Aorta (tissue), 5 donors: ENCODE measurements at places on chromosomes 3 and 15.
A peak's percentile ranks its signal among the peaks of the same experiment; 100 is the strongest.

DNA sequence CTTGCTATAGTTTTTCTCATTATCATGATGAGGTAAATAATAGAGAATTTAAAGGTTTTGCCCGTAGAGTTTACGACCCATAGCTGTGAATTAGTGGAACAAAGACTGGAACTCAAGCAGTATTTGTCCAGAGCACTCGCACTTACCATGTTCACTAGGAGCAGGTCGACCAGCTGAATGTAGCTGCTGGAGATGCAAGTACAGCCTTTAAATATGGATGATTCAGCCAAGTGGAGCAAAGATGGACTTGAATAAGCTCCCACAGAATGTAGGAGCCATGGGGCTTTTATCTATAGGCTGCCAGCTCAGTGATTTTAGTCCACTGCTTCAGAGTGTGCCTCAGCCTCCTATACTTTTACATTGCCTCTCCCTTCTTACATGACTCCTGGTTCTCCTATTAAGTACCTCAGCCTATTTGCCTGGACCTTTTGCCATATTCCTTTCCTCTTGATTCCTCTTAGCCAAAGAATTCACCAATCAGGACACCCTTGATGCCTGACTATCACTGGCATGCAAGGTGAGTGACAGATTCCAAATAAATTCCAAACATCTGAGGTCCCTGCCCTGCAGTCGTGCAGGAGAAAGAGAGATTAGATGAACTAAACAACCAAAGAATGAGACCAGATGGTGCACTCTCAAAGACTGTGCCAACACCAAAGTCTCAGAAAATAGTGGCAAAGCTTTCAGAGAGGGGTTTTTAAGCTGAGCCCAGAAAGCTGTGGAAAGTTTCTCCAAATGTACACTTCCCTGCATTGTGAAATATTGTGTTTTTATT is 3.9 kb downstream of the MKRN3 start:
- H3K36me3 ChIP-seq: no peaks in the 10 kb centered on the region
- H3K4me1 ChIP-seq: no peaks in the 10 kb centered on the region
- H3K27me3 ChIP-seq: no peaks in the 10 kb centered on the region
- H3K27ac ChIP-seq: no peak overlapping the region
- H3K4me3 ChIP-seq: no peak overlapping the region

DNA sequence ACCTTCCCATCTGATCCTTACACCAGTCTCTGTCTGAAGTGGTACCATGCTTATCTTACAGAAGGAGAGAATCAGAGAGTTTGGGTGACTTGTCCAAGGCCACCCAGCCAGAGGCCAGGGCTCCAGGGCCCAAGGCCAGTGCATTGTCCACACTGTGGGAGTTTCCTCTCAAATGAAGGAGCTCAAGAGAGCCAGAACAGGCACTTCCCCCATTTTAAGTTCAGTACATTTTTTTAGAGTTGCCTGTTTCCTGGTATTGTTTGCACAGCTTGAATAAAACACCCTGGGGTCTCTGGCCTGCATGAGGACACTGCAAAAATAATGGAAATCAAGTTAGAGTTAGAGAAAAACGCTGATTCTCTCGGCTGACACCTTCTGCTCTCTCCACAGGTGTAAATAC is 284.0 kb downstream of the SQOR start:
- H3K36me3 ChIP-seq: no peaks in the 10 kb centered on the region
- no peak overlapping the region for H3K27ac ChIP-seq
- no peak for DNase-seq
- no peaks in the 10 kb centered on the region for H3K4me1 ChIP-seq
- H3K27me3 ChIP-seq: no peaks in the 10 kb centered on the region

DNA sequence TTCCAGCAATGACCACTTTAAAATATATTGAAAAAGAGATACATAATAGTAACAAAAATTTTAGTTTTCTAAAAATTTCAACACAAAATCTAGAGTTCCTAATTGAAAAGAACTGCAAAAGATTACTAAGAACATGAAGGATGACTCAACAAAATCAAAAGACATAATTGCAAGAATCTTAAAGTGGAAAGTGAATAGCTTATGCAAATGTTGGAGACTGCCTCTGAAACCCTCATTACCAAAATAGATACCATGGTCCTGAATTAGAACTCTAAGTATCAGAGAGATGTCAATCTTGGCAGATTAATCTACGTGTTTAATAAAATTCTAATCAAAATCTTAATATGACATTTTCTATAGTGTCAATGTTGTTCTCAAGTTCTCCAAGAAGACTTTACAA is 60.7 kb upstream of the SGO1 start:
- H3K4me1 ChIP-seq: no peaks in the 10 kb centered on the region
- DNase-seq: no peak
- no peak overlapping the region for H3K4me3 ChIP-seq
- no peaks in the 10 kb centered on the region for H3K27me3 ChIP-seq
- no peak overlapping the region for H3K27ac ChIP-seq

DNA sequence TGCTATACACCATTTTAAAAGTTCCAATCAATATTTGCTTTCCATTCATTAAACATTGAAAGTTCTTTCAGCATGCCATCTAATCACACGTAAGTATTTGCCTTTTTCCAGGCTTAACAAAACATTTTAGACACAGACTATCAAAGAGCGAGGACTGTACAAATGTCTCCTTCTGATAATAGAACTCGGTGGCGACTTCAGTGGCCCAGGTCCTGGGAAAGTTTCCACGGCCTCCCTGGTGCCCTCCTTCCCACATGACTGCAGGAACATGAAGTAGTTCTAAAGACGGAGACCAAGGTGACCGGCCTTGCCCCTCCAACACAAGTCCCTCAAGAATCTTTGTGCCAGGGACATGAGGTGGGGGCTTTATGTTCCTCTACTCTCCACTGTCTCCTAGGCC is 174.6 kb upstream of the KBTBD8 start:
- H3K36me3 ChIP-seq: no peaks in the 10 kb centered on the region
- H3K4me3 ChIP-seq: no peak overlapping the region
- no peak for DNase-seq

DNA sequence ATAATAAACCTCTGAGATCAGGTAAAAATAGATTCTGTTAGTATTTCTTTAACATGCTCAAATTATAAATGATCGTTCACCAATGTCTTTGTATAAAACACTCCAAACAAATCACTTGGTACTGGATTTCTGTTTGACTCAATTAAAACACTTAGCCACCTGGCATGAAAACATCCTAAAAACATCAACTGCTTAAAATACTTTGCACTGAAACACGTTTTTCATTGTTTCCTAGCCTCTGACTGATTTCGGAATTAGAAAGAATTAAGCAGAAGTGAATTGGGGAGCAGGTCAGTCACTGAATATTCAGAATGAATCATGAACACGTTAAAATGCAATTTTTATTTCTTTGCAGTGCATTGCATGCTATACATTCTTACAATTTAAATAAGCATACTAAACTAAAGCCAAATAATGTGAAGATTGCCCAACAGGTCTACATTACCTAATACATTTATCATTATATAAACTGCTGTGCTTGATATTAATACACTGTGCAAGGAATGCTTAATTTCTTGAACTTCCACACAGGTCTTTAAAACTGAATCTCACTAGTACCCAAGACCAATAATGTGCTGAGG is 1.6 kb downstream of the THRB start:
- no peak overlapping the region for H3K27ac ChIP-seq
- H3K4me3 ChIP-seq: peak overlapping the region; percentile 78
- peaks cover 12% of the 10 kb centered on the region for H3K4me1 ChIP-seq
- no peak for DNase-seq
- H3K27me3 ChIP-seq: no peaks in the 10 kb centered on the region

DNA sequence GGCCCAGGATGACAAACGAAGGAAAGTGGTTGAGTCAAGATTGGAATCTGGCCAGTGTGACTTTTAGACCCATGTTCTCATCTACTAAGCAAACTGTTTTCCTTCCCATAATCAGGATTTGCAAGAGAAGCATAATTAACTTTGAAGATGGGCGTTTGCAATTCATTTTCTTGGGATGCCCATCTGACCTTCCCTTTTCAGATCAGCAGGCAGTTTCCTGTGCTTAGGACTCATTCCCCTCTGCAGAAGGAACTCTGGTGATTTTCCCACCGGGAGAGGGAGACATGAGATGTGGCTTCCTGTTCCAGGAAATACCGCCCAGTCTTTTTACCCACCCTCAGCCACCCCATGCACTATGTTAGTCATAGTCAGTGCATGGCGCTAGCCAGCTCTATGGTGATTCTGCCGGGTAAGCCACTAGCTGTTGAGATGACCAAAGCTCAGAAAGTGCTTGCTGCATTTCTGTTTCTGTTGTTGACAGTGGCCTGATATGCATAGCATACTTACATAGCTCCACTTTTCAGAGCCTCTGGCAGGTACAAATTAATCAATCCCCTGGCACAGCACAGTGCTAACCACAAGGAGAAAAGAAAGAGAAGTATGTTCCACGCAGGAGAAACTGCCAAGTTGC is 129.4 kb downstream of the VGLL4 start:
- peaks cover 9% of the 10 kb centered on the region for H3K4me1 ChIP-seq
- peak; percentile 82 for DNase-seq
- no peak overlapping the region for H3K4me3 ChIP-seq
- H3K27ac ChIP-seq: peak overlapping the region; percentile 49
- no peaks in the 10 kb centered on the region for H3K27me3 ChIP-seq
- H3K36me3 ChIP-seq: no peaks in the 10 kb centered on the region

DNA sequence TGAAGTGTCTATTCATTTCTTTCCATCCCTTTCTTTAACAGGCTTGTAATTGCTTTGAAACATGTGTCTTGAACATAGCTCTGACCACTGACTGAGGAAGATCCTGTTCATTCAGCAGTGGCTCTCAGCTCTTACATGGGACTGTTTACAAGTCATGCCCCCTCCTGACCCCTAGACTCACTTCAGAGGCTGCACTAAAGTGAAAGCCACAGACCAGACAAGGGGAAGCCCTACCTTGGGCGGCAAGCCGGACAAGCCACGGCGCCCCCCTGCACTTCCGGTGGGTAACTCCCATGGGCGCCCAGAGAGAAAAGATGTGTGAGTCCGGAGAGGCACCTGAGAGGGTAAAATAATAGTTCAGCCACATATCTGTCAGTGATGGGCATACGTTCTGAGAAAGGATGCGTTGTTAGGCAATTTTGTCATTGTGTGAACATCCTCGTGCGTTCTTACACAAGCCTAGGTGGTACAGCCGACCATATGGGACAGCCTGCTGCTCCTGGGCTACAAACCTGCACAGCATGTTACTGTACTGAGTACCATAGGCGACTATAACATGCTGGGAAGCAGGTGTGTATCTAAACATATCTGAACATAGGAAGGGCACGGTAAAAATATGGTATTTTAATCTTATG is 116.2 kb downstream of the CHSY1 start:
- no peaks in the 10 kb centered on the region for H3K36me3 ChIP-seq
- H3K4me3 ChIP-seq: no peak overlapping the region
- DNase-seq: peak; percentile 25
- no peaks in the 10 kb centered on the region for H3K4me1 ChIP-seq

DNA sequence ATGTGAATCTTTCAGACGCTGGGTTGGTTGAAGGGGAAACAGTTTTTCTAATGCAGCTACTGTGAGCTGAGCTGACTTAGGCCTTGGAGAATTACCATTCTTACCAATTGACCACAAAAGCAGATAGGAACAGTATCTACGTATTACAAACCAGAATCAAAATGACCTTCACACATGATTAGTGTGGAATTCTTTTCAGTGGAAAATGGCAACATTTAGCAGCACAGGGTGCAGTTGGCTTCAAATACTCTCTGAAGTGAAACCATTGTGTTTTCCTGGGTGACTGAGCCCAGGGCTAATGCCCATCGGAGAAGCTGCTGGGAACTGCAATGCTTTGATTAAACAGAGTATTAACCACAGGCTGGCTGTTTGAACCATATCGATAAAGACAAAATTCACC is 40.2 kb upstream of the GOLGA8J start:
- no peaks in the 10 kb centered on the region for H3K36me3 ChIP-seq
- H3K27ac ChIP-seq: no peak overlapping the region
- H3K4me3 ChIP-seq: no peak overlapping the region
- no peaks in the 10 kb centered on the region for H3K27me3 ChIP-seq

GRCh38 chr3:11140713-11141104 is 13.6 kb upstream of the HRH1 start:
- no peak overlapping the region for H3K27ac ChIP-seq
- H3K36me3 ChIP-seq: no peaks in the 10 kb centered on the region
- no peak for DNase-seq
- no peaks in the 10 kb centered on the region for H3K4me1 ChIP-seq
- no peak overlapping the region for H3K4me3 ChIP-seq
- no peaks in the 10 kb centered on the region for H3K27me3 ChIP-seq

- H3K27ac ChIP-seq: no peak overlapping the region
- DNase-seq: no peak
- H3K4me3 ChIP-seq: no peak overlapping the region
Measured at GRCh38 chr15:78626381-78626995, 5.7 kb upstream of the CHRNA3 start.

- no peaks in the 10 kb centered on the region for H3K4me1 ChIP-seq
- no peak overlapping the region for H3K27ac ChIP-seq
- H3K36me3 ChIP-seq: no peaks in the 10 kb centered on the region
- DNase-seq: no peak
Measured at GRCh38 chr3:129654131-129654530, 47.7 kb upstream of the PLXND1 start.

DNA sequence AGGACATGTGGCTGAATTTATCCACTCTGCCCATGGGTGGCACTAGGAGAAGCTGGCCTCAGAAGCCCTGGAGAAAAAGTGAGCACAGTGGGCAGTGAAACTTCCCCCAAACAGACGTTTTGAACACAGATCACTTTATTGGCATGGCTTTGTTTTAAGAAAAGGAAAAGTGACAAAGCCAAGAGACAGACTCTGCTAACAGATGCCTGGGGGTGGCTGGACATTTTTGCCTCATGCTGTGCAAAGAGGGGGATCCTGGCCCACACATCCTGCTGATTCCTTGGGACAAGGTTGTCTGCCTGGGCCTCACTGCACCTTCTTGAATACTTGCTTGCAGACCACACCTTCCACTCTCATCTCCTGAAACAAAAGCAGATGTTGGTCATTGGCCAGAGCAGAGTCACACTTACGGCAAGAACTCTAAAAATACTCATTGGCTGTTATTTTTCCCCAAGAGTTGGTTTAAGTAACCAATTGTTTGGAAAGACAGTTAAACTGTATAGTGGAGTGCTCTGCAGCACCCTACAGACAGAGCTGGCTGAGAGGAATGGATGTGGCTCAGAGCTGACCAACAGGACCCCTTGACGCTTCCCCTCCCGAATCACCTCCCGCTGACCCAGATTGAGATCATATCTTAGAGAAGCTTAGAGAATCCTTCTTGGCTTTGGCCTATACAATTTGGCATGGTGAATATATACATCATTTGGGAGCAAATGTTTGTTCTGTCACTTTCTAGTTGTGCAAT is 22.0 kb downstream of the RBP1 start:
- no peaks in the 10 kb centered on the region for H3K27me3 ChIP-seq
- H3K4me1 ChIP-seq: no peaks in the 10 kb centered on the region
- H3K4me3 ChIP-seq: no peak overlapping the region
- H3K36me3 ChIP-seq: no peaks in the 10 kb centered on the region
- DNase-seq: no peak

- H3K27ac ChIP-seq: no peak overlapping the region
- H3K4me1 ChIP-seq: peaks cover 3% of the 10 kb centered on the region
- H3K36me3 ChIP-seq: no peaks in the 10 kb centered on the region
- no peaks in the 10 kb centered on the region for H3K27me3 ChIP-seq
Measured at GRCh38 chr3:171833789-171834460, 9.2 kb upstream of the TMEM212 start.

GRCh38 chr3:36866368-36866767 is 78.5 kb downstream of the TRANK1 start:
- no peak for DNase-seq
- peaks cover 2% of the 10 kb centered on the region for H3K4me1 ChIP-seq
- no peak overlapping the region for H3K27ac ChIP-seq
- H3K4me3 ChIP-seq: no peak overlapping the region
- H3K36me3 ChIP-seq: peaks cover 6% of the 10 kb centered on the region

GRCh38 chr15:27870320-27870719 is 228.8 kb downstream of the OCA2 start:
- H3K27me3 ChIP-seq: no peaks in the 10 kb centered on the region
- no peak for DNase-seq
- H3K36me3 ChIP-seq: no peaks in the 10 kb centered on the region
- no peak overlapping the region for H3K4me3 ChIP-seq
- H3K27ac ChIP-seq: no peak overlapping the region
- H3K4me1 ChIP-seq: peaks cover 2% of the 10 kb centered on the region
